ENCODE measurements at places on chromosomes 1 and 21.

DNA sequence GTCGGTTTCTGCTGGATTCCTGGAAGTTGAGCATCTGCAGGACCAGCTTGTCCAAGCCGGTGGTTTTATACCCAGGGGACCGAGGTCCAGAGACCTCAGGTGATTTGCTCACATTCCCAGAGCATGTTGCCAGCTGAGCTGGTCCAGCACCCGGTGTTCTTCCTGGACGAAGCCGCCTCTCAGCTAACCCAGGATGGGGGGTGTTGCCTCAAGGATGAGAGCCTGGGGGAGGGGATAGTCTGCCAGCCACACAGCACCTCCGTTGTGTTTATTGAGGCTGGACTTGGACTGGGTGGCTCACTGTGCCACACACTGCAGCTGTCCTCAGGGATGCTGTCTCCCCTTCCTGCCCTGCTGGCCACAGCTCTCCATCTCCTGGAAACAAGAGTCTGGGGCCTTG, 1.5 kb downstream of the TMEM201 start:
- no peak for DNase-seq
- H3K4me1 ChIP-seq, result peaks cover 5% of the 10 kb centered on the region
- peak overlapping the region; percentile 77 for H3K4me3 ChIP-seq

- H3K4me1 ChIP-seq, result no peaks in the 10 kb centered on the region
- DNase-seq, result no peak
- H3K27ac ChIP-seq, result no peak overlapping the region
Measured at GRCh38 chr1:13990939-13991338, 291.0 kb downstream of the PRDM2 start.

DNA sequence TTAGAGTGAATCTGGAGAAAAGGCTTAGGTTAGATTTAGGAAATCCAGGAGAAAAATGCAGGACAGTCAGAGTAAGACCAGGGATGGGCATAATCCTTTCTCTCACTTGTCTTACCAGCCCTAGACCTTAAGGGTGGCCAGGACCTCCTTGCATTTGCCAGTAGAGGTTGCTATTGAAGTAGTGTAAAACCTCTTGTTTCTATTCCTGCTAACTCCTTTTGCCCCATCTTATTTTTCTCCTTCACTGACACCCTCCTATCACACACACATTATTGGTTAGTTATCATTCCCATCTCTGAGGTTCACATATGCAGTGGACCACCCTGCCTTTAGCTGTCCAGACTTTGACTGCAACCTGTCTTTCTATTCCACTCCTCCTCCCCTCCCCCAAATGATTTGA, 75.0 kb upstream of the MACF1 start:
- H3K4me3 ChIP-seq, result no peak overlapping the region
- no peaks in the 10 kb centered on the region for H3K36me3 ChIP-seq
- peak overlapping the region; percentile 78 for H3K27ac ChIP-seq
- DNase-seq, result no peak
- peaks cover 62% of the 10 kb centered on the region for H3K4me1 ChIP-seq
- H3K27me3 ChIP-seq, result no peaks in the 10 kb centered on the region

DNA sequence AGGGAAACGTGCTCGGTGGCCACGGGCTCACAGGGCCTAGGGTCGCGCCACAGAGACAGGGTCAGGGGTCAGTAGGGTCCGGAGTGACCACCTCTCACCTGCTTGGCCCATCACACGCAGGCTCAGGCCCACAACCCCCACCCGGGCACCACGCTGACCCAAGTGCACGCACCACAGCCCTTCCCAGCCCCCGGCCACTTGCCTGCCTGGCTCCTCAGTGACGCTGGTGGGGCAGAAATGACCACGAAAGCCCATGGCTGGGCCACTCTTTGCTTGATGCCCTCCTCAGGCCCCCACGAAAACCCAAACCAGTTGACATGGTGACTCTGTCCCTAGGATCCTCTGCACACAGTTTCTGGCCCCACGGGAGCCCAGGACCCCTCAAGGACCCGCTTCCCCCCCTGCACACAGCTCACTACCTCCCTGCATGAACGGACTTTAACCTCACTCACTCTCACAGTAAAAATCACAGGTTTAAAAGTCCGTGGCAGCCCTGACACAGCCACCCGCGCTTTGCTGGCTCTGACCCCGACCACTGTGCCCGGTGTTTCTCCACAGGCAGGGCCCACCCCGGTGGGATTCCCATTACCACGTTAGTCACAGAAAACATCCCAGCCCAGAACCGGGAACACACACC, 20.7 kb downstream of the NADK start:
- H3K27me3 ChIP-seq, result no peaks in the 10 kb centered on the region
- H3K36me3 ChIP-seq, result peaks cover 4% of the 10 kb centered on the region
- DNase-seq, result no peak
- H3K4me3 ChIP-seq, result no peak overlapping the region

DNA sequence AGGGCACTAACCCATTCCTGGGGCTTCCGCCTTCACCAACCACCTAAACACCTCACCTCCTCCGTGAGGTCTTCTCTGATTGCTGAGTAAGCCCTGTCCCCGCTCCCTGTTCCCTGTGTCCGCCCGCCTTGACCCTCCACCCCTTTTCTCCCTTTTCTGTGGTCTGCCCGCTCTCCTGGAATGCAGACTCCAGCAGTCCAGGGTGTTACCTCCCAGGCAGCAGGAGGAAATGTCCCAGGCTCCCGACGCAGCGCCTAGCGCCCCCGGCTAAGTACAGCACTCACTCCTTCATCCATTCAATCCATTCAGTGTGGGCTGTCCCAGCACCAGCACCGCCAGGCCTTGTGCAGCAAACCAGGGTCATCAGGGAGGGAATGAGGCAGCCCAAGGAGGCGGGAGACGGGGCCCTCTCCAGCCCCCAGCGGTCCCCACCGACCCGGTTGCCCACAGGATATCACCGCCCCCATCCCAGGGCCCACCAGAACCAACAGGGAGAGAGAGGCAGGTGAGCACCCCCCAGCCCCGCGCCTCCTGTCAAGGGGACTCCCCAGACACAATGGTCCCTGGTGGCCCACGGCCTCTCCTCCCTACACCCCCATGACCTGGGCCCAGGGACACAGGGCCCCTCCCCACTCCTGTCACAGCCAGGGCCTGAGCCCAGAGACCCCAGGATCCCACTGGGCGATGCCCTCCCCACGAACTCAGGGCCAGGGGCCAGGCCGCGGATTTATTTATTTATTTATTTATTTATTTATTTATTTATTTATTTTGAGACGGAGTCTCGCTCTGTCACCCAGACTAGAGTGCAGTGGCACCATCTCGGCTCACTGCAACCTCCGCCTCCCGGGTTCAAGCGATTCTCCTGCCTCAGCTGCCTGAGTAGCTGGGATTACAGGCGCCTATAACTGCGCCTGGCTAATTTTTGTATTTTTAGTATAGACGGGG, 10.2 kb downstream of the TNFRSF14 start:
- no peaks in the 10 kb centered on the region for H3K36me3 ChIP-seq
- no peak for DNase-seq
- H3K4me1 ChIP-seq, result no peaks in the 10 kb centered on the region
- no peak overlapping the region for H3K27ac ChIP-seq
- no peaks in the 10 kb centered on the region for H3K27me3 ChIP-seq
- H3K4me3 ChIP-seq, result no peak overlapping the region

- no peaks in the 10 kb centered on the region for H3K36me3 ChIP-seq
- no peaks in the 10 kb centered on the region for H3K4me1 ChIP-seq
Measured at GRCh38 chr1:234331507-234331906, 41.7 kb upstream of the COA6 start.

GRCh38 chr1:101613546-101613945, 376.7 kb downstream of the S1PR1 start:
- no peak for DNase-seq
- H3K36me3 ChIP-seq, result no peaks in the 10 kb centered on the region
- no peaks in the 10 kb centered on the region for H3K27me3 ChIP-seq
- H3K4me1 ChIP-seq, result no peaks in the 10 kb centered on the region
- no peak overlapping the region for H3K4me3 ChIP-seq

GRCh38 chr1:32925403-32926162, 24.4 kb upstream of the TMEM54 start:
- no peak overlapping the region for H3K4me3 ChIP-seq
- H3K4me1 ChIP-seq, result peaks cover 3% of the 10 kb centered on the region
- no peak overlapping the region for H3K27ac ChIP-seq
- H3K27me3 ChIP-seq, result no peaks in the 10 kb centered on the region
- no peaks in the 10 kb centered on the region for H3K36me3 ChIP-seq
- DNase-seq, result no peak

All from Panc1 (cell line).